Activated gamma-delta T cell treated with Interleukin-2 at 50 U/mL for 16 hours (primary cell): ENCODE measurements at places on chromosomes 11 and 22.
A peak's percentile ranks its signal among the peaks of the same experiment; 100 is the strongest.

- DNase-seq = peak; percentile 61
These were observed 6.4 kb upstream of the IFITM3 start for GRCh38 chr11:326842-327580.

- no peak for DNase-seq
These were observed 153.3 kb downstream of the EFCAB6 start for GRCh38 chr22:43658823-43659222.

DNA sequence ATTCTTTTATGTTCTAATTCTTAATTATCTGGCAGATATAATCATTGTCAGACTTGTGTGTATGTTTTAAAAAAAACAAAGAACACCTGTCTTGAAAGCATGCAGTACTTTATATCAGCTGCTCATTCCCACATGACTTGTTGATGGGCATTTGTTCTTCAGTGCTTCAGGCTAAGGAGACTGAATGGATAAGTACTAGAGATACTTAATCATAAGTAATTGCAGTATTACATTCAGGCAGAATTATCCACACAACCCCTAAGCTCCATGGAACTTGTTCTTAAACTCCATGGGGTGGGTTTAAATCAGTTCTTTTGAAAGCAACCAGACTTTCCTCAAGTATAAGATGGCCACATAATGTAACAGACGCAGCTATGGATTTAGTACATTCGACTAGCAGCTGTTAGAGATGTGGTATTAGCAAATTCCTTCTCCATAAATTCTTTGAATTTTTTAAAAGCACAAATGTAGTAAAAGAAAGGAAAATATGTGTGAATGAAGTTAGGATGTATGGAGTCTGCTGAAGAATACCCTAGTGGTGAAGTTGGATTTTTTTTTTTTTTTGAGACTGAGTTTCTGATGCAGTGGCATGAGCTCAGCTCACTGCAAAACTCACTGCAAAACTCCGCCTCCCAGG, 3.0 kb downstream of the JAM3 start:
- no peak for DNase-seq

DNA sequence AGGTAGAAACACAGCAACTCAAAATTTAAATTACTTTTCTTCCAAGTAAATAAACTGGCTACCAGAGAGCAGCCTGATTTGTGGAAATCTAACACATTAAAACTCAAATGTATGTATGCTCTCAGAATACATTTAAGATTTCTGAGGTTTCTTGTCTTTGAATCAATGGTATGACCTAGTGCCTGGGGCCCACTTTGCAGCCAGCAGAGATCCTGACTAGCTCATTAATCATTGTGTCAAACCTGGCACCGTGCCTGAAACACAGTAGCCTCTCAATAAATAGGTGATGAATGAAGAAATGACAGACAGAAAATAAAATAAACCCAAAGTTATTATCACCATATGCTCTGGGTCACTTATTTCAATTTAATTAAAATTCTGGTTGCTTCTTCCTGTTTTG, 176.2 kb upstream of the FAT3 start:
- DNase-seq = no peak

- DNase-seq = no peak
These were observed 71.6 kb downstream of the C11orf58 start for GRCh38 chr11:16809886-16810668.

GRCh38 chr11:60477035-60477445, 15.5 kb upstream of the MS4A12 start:
- no peak for DNase-seq

DNA sequence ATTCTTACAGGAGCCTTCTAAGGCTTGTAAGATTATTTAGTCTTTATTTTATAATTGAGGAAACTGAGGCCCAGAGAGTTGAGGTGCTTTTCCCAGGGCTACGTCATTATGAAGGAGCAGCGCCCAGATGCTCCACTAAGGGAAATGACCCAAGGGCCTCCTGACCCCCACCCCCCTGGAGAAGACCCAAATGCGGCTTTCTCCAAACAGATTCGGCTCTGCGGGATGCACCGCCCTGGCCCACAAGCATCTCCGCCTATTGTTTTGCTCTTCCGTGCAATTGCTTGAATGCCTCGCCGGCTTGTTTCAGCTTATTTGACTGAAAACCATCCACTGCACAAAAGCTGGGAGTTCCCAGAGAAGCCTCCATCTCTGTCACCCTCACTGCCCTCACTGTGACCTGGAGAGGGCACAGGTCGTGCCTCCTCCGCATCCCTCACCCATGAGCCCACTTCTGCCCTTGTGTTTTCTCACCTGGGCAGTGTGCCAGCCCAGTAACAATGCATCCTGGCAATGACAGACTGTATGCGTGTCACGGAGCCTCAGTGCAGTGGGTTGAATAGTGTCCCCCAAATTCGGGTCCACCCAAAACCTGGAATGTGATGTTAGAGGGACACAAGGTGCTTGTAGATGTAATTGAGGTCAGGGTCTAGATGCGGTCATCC, 790.2 kb downstream of the TBC1D22A start:
- no peak for DNase-seq

- DNase-seq = no peak
These were observed 389.4 kb upstream of the CADM1 start for GRCh38 chr11:115893461-115894099.

DNA sequence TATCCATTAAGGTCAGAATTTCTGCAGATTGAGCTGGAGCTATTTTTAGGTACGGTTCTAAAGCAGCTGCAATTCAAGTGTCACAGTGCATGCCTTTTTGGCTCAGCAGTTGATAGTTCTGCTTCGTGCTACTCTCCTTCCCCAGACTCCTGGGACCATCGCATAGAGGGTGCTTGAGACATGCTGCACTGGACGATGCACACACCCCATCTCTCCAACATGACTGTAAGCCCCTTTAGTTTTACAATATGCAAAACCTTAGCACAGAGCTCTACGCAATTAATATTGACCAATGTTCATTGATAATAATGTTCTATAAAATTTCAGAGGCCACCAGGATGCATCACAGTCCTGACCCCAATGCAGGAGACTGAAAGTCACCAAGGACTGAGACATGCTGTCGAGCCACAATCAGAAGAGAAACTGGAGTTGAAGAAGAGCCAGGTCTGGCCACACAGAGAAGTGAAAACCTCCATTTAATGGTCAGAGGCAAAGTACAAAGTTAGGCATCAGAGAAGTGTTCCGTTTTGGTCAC, 120.9 kb upstream of the ZC3H12C start:
- DNase-seq = no peak
